Fibroblast of the aortic adventitia (primary cell): ENCODE measurements at places on chromosomes 1 and 21. TPM values are rescaled to one million over a fixed set of nuclear protein-coding genes. Genes with fewer than 3 reads are reported as not detected.

- no peak for DNase-seq
Measured at GRCh38 chr1:202282025-202282371, 59.7 kb downstream of the UBE2T start.

- DNase-seq: no peak
Measured at GRCh38 chr1:167909691-167910180, 4.2 kb downstream of the ADCY10 start.

GRCh38 chr1:162264108-162264507 lies 112.5 kb downstream of the SPATA46 start:
- no peak for DNase-seq

Gene SPRR3
- not detected in 2 replicates for total RNA-seq

Gene C1orf115
- total RNA-seq: 0.09 TPM in 1 of 2 replicates, not detected in the other

Gene ZNF678
- 8.4 and 10.5 TPM in 2 replicates for total RNA-seq

Gene PRAMEF9
- total RNA-seq: not detected in 2 replicates
